ENCODE measurements at places on chromosomes 3 and 15.

DNA sequence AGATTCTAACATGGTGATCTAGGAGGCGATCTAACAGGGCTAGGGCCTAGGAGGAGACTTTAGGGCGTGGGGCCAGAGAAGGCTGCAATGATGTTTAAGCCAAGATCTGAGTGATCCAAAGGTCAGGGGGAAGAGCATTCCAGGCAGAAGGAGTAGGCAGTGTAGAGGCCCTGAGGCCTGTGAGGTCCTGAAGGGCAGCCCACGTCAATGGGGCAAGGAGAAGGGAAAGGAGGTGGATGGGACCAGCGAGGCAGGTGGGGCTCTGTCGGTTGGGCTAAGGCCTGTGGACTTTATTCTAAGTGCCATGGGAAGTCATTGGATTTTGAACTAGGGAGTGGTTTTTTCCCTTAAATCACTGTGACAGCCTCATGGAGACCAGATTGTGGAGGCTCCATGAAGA lies 10.2 kb upstream of the DNAH1 start:
- DNase-seq: no peak

DNA sequence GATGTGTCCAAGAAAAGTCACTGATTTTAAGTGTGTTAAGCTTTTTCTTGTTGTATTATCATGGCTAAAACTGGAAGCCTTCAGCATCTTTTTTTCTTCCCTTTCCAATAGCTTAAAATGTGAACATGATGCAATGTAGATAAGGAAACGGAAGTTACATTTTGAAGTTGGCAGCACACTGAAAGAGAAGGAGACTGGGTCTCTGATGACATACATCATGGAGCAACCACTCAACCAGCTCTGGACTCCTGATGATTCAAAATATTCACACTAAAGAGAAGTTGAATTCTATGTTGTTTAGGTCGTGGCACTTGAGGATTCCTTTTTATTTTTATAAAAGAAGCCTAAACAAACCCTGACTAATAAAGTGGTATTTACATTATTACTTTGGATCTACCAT lies 488.3 kb upstream of the ALCAM start:
- DNase-seq: no peak

GRCh38 chr15:25932696-25933095 lies 69.6 kb upstream of the ATP10A start:
- no peak for DNase-seq

DNA sequence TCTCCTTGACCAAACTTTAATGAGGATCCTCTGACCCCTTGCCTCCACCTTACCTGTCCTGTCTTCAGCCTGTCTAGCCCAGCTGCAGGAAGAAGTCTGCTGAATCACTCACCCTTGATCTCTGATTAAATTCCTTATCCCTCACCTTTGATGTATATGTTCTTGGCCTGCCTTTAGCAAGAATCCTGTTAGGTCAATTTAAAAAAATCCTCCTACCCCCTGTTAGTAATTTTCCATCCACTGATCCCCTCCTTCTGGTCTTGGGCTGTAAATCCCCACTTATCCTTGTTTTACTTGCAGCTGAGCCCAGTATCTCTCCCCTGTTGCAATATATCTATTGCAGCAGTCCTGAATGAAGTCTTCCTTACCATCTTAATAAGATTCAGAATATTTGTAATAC lies 39.0 kb downstream of the MYH15 start:
- no peak for DNase-seq

- DNase-seq: peak; percentile 92
Measured at GRCh38 chr3:9946112-9947024, 5.8 kb downstream of the PRRT3 start.

DNA sequence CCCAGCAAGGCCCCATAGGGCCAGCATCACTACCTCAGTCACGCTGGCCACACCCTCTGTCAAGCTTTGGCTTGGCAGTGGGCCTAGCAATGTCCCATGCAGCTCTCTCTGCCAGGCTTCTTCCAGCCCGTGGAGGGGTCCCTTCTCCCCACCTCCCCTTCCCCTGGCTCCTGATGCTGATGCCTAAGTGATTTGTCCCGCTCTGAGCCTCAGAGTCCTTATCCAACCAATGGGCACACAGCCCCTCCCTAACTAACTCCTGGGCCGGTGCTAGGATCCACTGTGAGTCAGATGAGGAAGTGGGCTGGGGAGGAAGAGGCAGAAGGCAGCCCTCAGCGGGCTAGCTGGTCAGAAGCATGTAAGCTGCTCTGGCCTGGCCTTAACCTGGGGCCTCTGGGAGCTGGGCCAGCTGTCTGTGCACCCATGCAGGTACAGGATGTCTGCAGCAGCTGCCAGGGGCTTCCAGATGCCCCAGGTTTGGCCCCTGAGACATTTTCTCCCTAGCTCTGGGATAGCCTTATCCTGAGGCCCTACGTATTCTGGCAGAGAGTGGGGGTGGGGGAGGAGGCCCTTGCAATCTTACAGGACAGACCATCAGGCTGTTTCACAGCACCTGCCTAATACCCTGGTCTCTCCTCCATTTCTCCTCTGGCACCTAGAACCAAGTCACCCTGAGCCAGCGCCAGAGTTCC lies 740 bp upstream of the ZBTB47 start:
- peak; percentile 82 for DNase-seq

DNA sequence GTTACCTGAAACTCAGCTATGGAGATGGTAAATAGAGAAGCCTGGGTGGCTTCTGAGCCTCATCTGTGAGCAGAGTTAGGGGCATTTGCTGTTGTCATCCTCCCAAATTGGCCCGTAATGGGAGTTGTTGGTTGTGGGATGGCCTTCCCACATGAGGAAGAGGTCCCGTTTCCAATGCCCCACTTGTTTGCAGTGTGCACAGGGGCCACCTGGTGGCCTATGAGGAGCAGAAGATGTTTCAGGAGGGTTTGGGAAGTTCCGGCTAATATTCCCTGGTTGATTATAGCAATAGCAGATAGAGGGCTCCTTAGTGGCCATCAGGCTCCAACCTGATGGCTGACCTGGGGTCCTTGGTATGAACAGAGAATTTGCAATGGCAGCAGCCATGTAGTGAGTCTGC lies 1546.5 kb downstream of the OTOL1 start:
- DNase-seq: no peak

DNA sequence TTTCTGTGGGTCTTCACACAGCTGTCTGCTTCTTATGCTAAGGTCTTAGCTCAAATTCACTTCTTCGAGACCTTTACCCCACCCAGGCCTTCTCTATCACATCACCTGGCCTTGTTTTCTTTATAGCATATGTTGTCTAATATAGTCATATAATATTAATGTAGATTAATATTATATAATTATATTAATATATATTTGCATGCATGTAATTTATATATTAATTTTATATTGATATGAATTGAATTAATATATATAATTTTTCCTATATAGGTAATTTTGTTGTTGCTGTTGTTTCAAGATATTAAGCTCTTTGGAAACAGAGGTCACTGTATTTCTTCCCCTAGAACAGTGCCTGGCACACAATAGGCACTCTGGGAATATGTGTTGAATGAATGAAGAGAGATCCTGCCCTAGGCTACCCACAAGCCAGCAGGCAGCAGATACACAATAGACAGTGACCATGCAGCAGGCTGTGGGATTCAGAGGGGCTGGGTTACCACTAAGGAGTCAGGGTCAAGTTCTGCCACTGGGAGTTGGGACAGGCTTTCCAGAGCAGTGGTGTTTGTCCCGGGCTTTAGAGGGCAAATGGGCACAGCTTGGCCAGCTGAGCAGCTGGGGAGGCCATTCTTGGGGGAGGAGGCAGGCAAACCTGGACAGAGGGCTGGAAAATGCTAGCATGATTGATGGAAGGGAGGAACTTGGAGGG lies 126.3 kb downstream of the DNAJB8 start:
- DNase-seq: no peak

- no peak for DNase-seq
Measured at GRCh38 chr3:106518516-106518915, 649.7 kb upstream of the CBLB start.

DNA sequence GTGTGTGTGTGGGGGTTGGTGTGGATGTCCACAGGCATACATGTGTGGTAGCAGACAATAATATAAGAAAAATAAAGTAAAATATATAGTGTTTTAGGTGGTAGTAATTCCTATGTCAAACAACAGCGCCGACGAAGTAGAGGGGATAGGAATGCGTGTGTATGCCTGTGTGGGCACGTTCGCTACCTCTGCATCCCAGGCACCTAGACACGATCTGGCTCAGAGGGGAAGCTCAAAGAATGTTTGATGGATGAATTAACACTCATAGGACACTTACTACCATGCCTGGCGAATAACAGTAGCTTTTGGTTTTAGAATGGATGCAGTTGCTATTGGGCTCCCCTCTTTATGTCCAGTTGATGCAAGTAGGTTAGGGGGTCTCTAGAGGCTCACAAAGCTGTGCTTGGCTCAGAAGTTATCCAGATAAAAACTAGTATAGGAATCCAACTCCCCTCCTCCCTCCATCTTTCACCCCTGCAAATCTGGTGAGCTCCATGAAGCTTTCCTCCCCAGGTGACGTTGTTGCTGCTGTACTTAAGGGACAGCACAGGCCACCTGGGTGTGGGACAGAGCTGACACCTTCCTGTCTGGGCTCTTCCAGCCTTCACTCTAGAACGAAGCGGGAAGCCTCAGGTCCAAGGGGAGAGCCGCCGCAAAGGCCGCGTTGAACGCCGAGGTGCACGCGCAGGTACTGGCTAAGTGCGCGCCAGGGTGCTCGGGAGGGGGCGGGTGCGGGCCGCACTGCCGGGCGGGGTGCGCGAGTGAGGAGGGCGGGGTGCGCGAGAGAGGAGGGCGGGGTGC lies 192.6 kb upstream of the LYSMD4 start:
- DNase-seq: no peak

- no peak for DNase-seq
Measured at GRCh38 chr3:9957214-9957613, 5.0 kb upstream of the PRRT3 start.

DNA sequence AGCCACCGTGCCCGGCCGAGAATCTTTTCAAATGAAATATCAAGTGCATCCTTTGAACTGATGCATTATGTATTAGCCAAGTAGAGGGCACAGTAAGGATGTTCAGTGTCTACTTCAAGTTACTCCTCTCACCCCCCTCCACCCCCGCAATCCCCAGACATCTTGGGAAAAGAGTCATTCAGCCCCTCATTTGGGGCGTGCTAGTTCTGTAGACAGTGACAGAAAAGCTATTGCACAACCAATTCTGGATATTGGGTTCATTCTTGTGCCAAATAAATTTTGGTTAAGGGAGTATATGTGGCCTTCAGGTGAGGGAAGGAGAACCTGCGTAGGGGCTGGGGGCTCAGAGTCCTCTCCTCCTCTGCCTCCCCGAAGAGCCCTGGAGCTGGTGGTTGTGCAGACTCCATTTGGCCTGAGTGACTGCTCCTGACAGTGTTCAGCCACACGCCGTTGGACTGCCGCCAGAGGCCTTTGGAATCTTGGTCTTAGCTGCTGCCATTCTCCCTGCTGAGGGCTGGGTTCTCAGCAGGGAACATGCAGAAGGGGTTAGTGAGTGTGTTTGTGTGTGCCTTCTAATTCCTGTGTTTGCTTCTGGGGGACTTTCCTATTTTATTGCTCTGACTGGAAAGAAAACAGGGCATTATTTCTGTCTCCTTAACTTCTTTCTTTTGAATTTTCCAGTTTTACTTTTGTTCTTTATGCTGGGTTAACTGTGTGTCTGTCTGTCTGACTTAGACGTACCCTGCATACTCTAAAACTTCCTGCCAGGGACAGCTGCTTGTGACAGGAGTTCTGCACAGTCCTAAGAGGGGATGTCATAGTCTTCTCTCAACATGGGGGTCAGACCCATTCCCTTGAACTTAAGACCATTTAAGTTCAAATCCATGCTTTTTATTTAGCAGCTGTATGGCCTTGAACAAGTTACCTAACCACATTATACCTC lies 21.0 kb downstream of the RARB start:
- DNase-seq: peak; percentile 89

GRCh38 chr3:154022606-154023005 lies 98.6 kb upstream of the ARHGEF26 start:
- no peak for DNase-seq

GRCh38 chr3:47098910-47099309 lies 65.0 kb downstream of the SETD2 start:
- no peak for DNase-seq

GRCh38 chr3:141274411-141275031 lies 42.9 kb downstream of the PXYLP1 start:
- DNase-seq: no peak

DNA sequence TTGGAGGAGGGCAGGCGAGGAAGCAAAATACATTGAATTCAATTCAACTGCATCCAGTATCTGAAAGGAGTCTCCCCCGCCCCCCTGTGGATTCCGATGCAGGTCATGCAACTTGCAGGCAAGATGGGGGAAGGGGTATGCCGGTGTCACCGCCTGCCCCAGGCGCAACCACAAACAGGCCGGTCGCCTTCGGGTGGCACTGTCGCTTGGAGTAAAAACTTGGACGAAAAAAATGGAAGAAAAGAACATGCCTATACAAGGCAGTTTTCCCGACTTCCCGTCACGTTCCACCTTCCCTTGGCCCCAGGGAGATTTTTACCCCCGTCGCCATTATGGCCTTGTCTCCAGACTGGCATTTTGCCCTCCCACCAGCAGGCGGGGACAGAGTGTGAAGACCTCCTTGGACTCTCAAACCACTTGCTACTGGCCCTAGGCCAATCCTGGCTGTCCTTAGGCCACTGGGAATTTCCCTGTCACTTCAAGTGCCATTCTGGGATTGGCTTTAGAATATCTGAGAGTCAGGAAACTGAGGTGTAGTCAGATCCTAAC lies 1.6 kb upstream of the NTRK3 start:
- no peak for DNase-seq

DNA sequence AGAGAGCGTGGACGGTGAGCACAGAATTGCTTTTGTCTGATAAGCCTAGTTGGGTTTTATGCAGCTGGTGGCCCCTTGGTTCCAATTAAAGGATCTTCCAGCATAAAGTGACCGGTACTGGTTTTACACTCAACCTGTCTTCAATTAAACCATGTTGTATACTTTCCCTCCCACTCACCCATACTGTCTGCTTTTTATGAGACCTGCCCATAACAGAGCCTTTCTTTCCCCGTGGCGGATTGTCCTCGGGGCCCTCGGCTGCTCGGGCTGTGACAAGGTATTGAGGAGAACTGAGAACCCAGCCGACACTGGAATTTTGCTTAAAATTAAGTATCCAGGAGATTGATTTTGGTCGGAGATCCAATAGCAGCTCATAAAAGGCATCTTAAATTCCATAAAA lies 98.4 kb downstream of the TMEM266 start:
- peak; percentile 54 for DNase-seq

GRCh38 chr15:59300618-59301139 lies 72.0 kb downstream of the MYO1E start:
- no peak for DNase-seq

GRCh38 chr3:115974940-115975339 lies 351.6 kb downstream of the GAP43 start:
- DNase-seq: no peak

DNA sequence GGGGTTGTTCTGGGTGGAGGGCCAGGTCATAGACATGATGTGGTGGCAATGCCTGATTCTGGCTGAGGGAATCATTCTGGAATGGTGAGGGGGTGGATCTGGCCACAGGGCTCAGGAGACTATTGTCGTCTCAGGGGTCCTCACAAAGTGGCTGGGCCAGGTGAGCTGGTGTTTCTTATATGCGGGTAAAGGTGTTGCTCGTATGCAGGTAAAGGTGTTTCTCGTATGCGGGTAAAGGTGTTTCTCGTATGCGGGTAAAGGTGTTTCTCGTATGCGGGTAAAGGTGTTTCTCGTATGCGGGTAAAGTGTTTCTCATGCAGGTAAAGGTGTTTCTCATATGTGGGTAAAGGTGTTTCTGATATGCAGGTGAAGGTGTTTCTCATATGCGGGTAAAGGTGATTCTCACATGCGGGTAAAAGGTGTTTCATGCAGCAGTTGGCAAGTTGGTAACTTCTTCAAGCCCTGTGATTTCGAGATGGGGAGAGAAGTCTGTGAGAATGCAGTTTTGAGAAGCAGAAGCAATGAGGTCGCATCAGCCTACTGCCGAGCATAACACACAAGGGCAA lies 10.5 kb upstream of the MUC4 start:
- DNase-seq: no peak
